Caco-2 (cell line): ENCODE measurements at places on chromosomes 2 and 18.

DNA sequence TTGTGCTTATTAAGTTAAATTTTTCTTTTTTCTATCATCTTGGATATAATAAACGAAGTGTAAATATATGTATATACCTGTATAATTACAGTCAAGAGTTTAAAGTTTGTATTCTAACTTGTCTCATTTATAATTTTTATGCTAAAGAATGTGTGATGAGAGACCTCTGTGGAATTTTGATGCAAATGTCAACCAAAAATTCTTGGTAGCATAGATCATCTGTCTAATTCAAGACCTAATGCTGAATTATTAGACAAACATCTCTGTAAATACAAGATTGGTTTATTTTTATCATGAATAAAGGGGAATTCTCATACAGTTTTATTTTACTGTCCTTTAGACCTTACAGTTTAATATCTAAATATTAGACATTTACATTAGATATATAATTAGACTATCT, 149.2 kb upstream of the VWC2L start:
- no peak for DNase-seq

DNA sequence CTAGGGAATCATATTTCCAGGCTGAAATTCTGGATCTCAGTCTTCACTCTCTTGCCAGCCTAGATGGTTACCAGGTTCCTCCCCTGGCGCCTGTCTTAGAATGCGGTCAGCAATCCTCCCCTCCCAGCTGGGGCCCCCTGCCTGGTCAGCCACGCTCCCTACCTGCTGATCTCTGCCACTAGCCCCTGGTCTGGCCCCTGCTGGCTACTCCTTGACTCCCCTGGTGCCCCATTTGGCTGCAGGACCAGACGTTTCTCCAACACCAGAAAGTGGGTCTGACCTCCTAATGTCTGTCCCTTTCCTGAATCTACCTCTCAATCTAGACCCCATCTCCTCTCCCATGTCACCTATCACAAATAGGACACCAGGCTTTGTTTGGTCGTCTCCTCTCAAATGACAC, 432.0 kb upstream of the SMIM21 start:
- DNase-seq: no peak

- DNase-seq: no peak
Observed at GRCh38 chr2:75679556-75679955, 31.2 kb downstream of the GCFC2 start.

DNA sequence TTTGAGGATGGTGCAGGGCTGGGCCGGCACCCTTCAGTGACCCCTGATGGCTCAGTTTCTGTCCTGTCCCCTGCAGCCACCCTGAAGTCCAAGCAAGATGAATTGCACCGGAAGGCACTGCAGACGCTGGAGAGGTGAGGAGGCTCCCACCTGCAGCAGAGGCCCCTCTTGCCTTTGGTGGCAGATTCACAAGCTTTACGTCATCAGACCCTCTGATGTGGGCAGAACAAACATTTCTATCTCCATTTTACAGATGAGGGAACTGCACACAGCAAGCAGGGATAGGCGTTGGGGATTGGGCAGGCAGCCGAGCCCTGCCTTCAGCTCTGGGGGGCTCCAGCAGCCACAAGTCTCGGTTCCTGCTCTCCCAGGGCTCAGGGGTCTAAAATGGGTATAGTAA, 107.7 kb upstream of the MCFD2 start:
- DNase-seq: no peak

- no peak for DNase-seq
Observed at GRCh38 chr18:55243255-55243654, 284.0 kb upstream of the CCDC68 start.

DNA sequence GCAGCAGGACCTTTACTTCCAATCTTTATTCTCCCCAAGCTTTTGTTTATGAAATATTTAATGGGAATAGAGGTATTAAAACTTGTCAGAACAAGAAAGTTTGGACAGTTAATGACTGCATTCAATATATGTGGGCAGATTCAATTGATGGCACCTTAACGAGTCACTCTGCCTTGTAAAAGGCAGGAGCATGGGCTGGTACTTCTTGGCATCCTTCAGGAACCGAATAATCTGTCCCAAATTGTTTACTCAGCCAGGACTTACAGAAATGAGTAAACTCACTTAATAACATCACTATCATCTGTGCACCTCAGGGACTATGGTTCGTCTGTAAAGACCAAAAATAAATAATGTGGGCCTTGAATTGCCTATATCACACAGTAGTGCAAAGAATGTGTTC, 1280.3 kb upstream of the TMEFF2 start:
- DNase-seq: no peak

DNA sequence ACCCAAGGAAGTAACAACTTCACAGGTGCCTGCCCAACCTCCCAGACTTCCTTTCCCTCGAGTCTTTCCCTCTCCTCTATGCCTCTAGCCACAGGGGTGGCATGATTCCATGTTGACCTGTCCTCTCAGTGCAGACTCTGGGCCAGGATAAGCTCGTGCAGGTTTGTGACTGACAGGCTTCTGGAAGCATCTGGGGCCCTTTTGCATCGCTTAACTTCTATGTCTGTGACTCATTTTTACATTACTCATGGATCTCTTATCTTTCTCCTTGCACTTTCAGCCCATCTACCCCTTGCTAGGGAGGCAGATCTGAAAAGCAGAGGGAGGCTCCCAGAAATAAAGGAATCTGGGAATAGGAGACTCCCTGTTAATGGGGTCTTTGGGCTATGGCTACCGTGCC, 98.5 kb upstream of the RIOK3 start:
- DNase-seq: no peak

DNA sequence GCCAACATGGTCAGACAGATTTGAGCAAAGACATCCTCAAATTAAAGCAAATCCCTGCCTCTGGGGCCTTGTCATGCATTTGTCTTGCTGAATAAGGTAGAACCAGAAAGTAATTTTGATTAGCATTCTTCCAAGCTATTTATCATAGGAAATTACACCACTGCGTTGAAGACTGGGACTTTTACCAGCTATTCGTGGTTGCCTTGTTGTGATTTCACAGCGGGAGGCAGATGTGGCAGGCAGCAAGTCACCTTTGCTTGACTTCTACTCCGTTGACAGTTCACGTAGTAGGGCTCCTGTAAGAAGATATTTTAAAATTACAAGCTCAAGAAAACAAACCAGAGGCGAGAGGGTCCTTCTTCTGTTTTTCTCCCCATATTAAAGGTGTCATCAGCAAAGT, 80.6 kb downstream of the EN1 start:
- DNase-seq: no peak

DNA sequence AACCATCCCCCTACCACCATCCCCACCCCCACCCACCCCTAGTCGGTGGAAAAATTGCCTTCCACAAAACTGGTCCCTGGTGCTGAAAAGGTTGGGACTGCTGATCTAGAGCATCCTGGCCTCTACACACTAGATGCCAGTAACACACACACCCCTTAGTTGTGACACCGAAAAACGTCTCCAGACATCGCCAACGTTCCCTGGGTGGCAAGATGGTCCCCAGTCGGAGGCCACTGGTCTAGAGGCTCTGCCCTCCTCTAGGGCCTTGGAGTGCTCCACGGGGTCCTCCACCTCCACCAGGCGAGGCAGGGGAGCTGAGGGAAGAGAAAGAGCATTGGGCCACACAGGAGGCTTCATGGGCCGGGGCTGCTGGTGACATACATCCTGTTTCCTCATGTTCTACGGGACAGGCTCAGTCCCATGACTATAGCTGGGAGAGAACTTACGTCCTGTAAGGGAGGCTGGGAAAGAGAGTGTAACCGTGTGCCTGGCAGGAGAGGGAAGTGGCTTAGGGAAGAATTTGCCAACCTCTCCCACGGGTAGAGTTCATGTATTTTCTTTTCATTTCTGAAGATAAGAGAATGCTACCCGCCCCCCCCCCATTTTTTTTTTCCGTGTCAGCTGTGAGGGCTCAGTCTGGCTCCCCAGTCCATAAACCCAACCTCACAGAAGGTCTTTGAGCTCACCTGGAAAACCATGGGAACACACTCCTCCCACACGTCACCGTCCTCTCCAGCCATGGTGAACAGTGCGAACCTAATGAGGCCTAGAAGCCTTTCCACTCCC, 132.7 kb upstream of the MYCN start:
- DNase-seq: no peak

DNA sequence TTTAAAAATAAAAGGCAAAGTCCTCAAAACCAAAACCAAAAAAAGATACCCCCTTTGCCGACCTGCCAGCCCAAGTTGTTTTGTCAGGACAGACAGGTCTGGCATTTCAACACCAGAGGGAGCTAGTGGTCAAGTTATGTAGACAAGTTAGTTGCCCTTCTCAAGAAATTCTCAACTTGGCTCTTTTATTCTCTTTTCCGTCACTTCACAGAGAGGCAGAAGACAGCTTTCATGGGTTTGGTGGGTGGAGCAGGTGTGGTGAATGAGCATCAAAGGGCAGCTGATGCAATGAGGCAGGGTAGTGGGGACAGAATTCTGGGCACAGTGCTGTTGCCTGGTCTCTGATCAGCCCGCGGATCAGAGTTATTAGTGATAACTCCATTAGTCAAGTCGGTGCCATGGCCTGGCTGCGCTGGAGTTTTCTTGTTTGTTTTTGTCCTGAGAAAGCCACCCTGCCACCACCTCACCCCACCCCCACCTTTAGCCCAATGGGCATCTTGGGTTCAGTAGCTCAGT, 303.7 kb upstream of the EPAS1 start:
- DNase-seq: peak; percentile 82

DNA sequence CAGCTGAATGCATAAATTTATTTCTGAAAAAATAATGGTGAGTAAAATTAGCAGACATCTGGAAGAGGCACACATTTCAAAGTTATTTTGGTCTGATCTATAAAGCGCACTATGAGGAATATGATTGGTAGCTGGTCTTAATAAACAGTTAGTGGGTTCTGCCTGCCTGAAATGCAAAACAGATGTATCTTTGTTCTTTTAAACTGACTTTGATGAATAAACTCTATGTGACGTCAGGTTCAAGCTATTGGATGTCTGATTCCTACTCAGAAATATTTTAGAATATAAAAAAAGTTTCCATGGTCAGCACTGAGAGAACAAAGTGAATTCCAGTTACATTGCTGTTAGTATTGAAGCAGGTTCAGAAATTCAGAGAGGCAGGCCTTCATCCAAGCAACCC, 136.4 kb downstream of the TPGS2 start:
- DNase-seq: no peak

DNA sequence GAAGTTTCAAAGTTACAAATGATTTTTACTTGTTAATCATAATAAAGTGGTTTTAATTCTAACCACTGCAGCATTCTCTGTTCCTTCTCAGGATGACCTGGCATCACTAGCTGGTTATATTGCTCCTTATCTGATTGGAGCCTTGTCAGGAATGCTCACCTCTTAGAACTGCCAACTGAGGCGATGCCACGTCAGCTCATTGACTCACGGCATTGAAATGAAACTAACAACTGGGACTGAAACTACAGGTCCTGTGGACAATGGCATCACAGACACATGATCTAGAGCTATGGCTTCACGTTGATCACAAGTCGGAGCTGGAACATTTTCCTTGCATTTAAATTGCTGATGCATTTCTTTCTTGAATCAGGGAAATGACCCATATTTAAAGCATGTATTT, 54.9 kb upstream of the MAP2 start:
- peak; percentile 85 for DNase-seq

DNA sequence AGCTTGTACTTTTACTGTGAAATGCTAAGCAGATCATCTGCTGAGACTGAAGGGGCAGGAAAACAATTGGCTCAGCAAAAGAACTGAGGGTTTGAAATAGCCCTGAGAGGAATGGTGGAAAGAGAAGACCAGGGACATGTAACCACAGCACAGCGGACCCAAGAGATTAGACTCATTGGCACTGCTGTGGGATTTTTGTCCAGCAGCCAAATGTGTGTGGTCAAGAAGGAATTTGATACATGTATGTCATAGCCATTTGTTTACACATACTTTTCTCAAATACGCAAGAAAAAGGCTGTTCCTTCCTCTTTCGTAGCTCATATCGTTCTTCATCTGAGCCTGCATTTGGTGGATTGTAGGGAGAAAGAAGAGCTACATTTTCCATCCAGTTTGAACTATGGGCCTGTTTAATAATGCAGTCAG, 73.8 kb downstream of the TRABD2A start:
- no peak for DNase-seq

DNA sequence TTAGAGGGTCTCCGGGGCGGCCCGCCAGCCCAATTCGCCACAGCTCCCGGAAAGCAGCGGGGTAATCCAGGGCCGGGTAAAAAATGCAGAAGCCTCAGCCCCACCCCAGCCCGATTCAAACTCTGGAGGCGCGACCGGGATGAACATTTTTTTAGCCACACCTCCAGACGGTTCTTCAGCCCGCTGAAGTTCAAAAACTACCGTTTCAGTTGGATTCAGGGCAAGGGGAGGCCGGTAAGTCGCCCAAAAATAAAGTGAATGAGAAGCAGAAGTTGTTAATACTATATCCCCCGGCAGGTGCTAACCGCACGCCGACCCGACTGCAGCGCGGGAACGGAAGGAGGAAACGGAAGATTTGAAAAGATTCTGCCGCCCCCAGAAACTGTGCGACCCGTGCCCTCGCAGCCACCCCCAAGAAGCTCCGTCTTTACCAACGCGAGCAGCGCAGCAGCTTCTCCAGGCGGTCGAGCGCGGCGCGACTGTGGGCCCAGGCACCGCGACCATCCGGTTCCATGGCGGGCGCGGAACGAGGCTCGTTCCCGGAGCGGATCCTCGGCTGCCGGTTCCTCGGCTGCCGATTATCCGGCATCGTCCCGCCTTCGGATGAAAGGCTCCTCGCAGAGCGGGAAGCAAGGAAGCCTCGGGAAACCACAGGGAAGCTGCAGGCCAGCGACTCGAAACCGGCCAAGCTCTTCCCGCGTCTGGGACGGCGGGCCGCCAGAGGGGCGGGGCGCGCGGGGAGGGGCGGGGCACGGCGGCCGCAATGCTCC, at the start of gene BARD1:
TSS of gene BARD1 (minus strand) at position 703 of the 770 bp plus-strand sequence. CDS start at position 589, 114 bp downstream.
- peak; percentile 65 for DNase-seq

- no peak for DNase-seq
Observed at GRCh38 chr2:7022492-7023385, 105.5 kb downstream of the RNF144A start.

DNA sequence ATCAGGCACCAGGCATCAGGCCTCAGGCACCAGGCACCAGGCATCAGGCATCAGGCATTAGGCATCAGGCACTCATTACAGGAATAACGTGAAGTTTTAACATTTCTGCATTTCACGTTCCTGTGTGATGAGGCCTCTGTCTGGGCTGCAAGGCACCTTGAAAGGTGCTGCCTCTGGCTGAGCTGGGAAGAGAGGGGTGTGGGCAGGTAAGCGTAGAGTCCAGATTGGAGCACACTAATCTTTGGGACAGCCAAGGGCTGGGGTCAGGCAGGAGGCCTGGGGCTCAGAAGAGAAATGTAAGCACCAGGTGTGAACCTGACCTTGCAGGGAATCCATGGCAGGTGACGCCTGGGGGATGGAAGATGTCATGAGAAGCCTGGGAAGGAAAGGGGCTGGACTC, 25.3 kb upstream of the SNTG2 start:
- no peak for DNase-seq

GRCh38 chr2:180938451-180938850, 42.0 kb upstream of the UBE2E3 start:
- DNase-seq: no peak

DNA sequence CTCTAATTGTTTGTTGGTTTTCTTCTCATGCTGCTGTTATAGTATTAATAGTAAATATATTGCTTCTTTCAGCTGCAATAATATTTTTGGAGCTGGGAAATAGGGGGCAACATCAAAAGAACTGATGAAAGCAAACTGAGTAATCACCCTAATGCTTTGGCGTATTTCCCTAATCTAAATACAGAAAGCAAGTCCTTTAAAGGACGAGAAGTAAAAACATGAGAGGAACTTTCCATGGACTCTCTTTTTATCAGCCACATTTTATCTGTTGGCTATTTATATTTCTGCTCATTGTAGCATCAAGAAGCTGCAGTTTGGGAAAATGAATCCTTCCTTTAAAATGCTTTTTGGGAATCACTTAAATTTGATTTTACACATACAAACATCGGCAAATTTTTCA, 139.9 kb upstream of the SLC8A1 start:
- DNase-seq: no peak
